ENCODE measurements at places on chromosomes 1 and 21.
A peak's percentile ranks its signal among the peaks of the same experiment; 100 is the strongest.

- peak; percentile 95 for DNase-seq
Observed at GRCh38 chr1:234987415-234988154, 141.1 kb downstream of the TOMM20 start.

GRCh38 chr1:228827019-228827418 lies 91.7 kb downstream of the RHOU start:
- peak; percentile 1 for DNase-seq

DNA sequence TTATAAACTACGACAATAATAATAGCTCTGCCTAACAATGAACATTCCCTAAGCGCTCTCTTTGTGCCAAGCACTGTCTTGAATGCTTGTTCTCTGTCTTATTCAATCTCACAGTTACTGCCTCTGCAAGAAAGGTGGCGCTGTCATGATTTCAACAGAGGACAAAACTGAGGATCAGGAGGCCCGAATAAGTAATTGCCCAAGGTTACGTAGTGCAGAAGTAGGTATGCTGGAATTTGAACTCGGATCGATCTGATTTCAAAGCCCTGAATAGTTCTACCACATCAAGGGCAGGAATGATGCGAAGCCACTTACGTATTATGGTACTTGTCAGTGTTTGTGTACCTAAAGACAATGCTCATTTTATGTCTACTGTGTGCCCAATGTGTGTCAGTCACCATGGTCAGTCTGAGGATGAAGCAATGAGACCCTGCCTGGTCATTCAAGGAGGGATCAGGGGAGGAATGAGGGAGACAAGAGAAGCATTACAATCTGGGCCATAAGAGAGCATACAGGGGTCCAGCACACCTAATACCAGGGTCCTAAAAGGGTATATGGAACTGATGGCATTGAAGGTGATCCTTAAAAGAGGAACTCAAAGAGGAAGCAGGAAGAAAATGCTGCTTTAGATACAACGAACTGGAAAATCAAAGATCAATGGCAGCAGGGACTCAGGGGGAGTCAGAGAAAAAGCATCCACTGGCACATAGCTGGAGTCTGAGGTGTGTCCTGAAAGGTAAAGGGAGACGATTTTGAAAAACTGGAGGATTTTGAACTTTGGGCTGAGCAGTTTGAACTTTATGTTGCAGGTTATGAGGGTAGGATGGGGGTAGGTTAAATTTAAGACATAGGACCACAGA lies 389.2 kb downstream of the PLPP3 start:
- DNase-seq: no peak

DNA sequence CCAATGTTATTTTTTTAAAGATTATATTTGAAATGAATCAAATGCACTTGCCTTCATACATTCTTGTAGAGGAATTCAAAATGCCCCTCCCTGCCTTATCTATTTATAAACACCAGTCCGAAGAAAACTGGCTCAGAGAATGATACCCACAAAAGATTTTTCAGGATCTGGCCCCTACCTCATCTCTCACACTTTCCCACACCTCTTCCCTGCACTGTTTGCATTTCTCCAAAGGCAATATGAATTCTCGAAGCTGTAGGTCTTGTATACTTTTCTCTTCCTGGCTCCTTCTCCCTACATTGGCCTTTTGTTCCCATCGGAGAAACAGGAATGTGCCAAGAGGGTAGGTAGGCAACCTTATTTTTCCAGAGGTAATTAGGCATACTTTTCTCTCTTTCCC lies 12.0 kb upstream of the CCDC190 start:
- DNase-seq: no peak

GRCh38 chr21:42160765-42161164 lies 58.2 kb upstream of the ABCG1 start:
- no peak for DNase-seq

DNA sequence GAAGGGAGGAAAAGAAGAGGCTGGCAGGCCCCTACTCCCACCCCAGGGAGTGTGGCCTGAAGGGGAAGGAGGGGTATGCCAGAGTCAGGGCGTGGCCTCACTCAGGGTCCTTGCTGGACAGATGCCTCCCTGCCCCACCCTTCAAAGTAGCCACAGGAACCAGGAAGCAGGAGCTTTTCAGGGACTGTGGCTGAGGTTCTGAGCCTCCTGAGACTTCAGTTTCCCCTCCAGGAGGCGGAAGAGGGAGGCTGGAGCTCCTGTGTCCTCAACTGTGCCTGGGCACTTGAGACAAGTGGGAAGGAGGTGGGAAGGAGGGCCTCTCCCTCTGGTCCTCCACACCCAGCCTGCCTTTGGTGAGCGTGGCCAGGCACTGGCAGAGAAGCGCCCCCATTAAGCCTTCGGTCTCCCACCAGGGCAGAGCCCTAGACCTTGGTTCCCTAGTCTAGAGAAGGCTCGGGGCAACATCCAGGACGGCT lies 5.3 kb downstream of the CELSR2 start:
- no peak for DNase-seq

DNA sequence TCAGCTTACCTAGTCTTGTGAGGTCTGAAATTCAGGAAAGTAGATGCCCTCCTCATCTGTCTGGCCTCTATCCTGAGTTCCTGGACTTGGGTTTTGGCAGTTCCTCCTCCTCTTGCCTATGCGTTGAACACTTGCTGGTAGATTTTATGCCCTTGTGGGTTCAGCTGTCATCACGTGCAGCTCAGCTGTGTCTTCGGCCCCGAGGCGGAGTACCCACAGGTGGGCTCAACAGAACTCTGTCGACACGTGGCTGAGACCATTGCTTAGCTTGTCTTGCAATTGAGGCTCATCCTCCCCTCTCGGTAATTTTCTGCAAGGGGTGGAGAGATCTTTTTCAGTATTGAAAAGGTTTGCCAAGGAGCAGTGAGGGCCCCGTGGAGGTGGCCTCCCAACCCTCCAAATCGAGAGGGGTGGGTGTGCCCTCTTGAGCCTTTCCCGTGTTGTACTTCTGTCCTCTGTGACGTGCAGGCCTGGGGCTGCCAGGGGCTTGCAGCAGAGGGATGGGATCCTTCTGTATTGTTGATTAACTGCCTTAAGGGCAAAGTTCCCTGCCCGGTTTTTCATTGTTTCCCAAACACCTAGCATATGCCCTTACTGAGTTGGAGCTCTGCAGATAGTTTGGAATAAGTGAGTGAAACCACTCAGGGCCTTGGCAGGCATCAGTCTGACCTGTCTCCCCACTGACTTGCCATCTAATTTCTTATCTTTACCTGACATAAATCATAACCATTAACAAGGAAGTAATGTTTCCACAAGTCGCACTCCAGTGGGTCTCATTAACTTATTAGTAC lies 2.9 kb downstream of the CENPS start:
- DNase-seq: no peak

DNA sequence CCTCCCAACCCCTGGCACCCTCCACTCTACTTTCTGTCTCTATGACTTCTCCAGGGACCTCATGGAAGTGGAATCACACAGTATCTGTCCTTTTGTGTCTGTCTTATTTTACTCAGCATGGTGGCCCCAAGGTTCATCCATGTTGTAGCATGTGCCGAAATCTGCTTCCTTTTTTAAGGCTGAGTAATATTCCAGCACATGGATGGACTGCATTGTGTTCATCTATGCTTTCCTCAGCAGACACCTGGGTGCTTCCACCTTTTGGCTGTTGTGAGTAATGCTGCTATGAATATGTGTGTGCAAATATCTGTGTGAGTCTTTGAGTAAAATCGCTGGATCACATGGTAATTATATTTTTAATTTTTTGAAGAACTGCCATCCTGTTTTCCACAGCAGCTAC lies 1.6 kb upstream of the PFKL start:
- peak; percentile 28 for DNase-seq

- no peak for DNase-seq
Observed at GRCh38 chr1:228457017-228457395, 30.2 kb upstream of the RNF187 start.

DNA sequence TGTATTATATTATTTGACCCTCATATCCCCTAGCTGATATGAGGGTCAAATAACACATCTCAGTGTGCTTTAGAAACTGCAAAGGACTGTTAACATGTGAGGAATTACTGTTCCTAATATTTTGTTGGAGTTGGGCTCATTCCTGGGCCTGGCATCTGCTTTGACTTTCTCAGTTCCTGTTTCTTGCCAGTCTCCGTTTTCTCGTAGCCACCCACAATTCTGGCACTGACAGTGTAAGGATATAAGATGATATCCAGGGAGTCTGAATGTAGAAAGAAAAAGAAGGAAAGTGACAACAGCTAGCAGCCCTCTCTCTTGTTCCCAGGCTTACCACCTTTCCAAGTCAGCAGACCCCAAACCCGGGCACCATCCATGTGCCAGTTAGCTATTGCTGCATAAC lies 54.4 kb upstream of the SCMH1 start:
- DNase-seq: no peak

DNA sequence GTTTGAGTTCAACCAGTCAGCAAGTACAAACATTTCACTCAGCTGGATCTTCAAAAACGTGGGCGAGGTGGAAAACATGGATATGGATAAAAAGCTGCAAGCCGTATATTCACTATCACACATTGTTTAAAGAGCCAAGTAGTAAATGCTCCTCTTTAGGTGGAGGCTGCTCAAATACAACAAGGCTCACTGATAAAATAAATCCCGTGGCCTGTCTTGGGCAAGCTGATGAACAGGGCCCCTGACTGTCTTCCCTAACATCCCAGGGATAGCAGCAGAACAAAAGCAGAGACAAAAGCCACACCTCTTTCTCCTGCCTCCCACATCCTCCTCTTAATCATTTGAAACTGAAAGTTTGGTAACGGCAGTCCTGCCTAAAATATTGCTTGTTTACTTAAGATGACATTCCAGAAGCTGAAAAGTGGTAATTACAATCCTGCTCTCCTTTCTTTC lies 357.7 kb downstream of the TTLL7 start:
- peak; percentile 35 for DNase-seq

GRCh38 chr1:206050655-206051235 lies 2.2 kb upstream of the RHEX start:
- DNase-seq: no peak

DNA sequence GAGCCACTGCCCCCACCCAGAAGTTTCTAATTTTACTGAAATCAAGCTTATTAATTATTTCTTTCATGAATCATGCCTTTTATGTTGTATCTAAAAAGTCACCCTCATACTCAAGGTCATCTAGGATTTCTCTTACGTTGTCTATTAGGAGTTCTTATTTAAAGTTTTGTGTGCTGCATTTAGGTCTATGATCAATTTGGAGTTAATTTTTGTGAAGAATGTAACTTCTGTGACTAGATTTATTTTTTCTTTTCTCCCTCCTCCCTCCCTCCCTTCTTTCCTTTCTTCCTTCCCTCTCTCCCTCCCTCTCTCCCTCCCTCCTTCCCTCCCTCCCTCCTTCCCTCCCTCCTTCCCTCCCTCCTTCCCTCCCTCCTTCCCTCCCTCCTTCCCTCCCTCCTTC lies 317.6 kb downstream of the PLA2G4A start:
- no peak for DNase-seq

- DNase-seq: no peak
Observed at GRCh38 chr1:175171036-175171913, 21.3 kb downstream of the KIAA0040 start.

GRCh38 chr1:172266528-172267174 lies 153.8 kb upstream of the C1orf105 start:
- DNase-seq: no peak

DNA sequence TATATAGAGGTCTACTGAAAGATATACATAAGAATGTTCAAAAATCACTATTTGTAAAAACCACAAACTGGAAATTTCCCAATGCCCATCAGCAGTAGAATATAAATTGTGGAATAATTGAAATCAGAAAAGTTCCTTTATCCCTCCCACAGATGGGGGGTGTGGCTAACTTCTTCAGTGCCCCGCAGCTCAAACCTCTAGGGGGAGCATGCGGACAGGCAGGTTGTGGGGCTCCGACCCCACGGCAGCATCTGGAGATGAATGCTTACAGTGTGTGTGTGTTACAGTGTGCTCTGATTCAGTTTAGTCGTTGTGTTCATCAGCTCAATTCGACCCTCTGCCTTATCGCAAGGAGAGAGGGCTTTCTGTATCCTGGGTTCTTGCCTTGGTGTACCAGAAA lies 262.1 kb upstream of the LRRC7 start:
- no peak for DNase-seq

- no peak for DNase-seq
Observed at GRCh38 chr1:209324901-209325871, 258.3 kb upstream of the CAMK1G start.

DNA sequence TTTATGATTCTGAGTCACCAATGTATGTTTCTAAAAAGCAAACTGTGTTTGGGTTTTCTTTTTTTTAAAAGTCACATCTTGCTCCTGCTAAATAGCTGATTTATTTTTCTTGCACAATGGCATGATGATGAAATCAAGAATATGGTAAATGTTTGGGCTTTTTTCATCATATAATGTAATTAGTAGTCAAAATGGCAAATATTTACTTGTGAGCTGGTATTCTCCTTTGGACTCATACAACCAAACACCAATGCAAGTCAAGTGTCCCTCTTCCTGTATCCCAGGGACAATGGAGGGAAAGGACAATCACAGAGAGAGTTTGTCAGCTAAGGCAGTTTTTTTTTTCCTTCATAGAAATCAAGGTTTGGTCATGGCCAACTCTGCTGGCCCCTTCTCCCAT lies 94.6 kb upstream of the RALGPS2 start:
- peak; percentile 51 for DNase-seq

DNA sequence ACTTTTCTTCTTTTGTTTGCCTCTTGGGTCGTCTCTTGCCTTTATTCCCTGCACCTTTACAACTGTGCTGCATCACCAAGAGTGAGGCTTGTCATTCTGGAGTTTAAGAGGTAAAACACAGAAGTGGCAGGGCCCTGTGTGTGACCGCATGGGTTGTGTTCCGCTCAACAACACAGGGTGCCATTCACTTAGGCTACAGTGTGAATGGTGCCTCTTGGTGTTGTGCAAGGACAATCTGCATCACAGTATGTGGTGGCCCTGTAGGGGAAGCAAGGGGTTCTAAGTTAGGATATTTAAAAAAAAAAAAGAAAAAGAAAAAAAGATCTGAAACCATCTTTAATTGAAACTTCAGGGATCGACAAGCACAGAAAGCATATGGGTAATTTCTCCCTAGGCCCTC lies 38.2 kb downstream of the BRINP2 start:
- DNase-seq: no peak

GRCh38 chr1:58583496-58583895 lies 6.4 kb upstream of the TACSTD2 start:
- DNase-seq: no peak

DNA sequence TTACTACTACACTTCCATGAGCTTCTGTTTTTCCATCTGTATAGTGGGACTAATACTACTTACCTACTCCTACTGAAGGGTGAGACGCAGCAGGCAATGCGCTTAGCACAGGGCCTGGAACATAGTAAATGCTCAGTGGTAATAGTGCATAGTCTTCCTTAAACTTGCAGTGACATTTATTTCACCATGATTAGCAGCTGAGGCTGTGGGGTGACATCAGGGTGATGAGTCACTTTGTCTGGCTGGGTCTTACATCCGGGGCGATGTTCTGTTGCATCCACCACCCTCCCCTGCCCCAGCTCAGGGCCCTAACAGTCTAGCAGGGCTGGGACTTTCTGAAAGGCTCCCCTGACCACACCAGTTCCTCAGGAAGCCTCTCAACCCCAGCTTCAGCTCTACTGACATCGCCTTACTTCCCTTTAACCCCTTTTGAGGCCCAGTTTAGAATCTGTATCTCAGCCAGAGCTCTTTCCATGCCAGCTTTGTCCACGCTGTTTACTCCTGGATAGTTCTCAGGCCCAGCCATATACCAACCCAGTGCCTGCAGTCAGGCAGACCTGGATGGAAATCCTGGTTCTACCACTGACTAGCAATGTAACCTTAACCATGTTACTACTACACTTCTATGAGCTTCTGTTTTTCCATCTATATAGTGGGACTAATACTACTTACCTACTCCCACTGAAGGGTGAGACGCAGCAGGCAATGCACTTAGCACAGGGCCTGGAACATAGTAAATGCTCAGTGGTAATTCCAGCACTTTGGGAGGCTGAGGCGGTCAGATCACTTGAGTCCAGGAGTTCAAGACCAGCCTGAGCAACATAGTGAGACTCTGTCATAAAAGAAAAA lies 66.3 kb downstream of the CD58 start:
- peak; percentile 66 for DNase-seq

All from AG10803 (cell line).